ENCODE measurements at places on chromosomes 5 and 9.

DNA sequence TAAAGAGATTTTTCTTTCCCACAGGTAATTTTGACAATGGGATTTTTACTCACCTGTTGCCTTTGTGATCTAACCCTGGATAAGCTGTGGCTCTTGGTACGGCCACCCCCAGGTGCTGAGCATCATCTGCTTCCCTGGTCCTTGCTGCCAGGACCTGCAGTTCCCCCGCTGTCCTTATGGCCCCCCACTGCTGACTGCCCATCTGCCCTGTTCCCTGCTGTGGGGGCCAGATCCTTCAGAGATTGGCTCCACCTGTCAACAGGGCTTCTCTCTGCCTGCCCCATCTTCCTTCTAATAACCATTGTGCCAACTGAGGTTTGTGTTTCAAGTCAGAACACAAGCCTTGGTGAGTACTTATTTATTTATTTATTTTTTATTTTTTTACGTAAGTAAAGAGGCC is 183.3 kb downstream of the MAPKAP1 start:
- DNase-seq = no peak

- DNase-seq = no peak
Measured at GRCh38 chr5:6587171-6587570, 45.7 kb downstream of the NSUN2 start.

GRCh38 chr9:135332516-135332915 is 147.1 kb upstream of the PPP1R26 start:
- DNase-seq = no peak

- no peak for DNase-seq
Measured at GRCh38 chr5:158812408-158812807, 287.3 kb downstream of the EBF1 start.

DNA sequence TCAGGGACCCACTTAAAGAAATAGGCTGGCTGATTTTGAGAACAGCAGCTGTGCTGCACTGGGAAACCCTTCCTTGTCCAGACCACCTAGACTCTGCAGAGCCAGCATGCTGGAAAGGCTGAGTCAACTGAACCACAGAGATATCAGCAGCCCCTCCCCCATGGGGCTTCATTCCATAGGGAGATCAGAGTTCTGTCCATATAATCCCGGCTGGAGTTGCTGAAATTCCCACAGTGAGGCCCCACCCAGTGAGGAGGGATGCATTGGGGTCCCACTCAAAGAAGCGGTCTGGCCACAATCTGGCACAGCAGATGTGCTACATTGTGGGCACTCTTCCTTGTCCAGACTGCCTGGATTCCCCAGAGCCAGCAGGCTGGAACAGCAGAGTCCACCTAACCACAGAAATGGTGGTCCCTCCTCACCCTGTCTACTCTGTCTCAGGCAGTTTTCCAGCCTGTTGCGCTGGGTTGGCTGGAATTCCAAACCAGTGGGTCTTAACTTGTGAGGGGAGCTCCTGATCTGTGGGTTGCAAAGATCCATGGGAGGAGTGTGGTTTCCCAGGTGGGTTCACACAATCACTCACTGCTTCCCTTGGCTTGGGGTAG is 127.1 kb downstream of the RNF180 start:
- no peak for DNase-seq

- no peak for DNase-seq
Measured at GRCh38 chr5:74063346-74063745, 437.4 kb downstream of the ARHGEF28 start.

DNA sequence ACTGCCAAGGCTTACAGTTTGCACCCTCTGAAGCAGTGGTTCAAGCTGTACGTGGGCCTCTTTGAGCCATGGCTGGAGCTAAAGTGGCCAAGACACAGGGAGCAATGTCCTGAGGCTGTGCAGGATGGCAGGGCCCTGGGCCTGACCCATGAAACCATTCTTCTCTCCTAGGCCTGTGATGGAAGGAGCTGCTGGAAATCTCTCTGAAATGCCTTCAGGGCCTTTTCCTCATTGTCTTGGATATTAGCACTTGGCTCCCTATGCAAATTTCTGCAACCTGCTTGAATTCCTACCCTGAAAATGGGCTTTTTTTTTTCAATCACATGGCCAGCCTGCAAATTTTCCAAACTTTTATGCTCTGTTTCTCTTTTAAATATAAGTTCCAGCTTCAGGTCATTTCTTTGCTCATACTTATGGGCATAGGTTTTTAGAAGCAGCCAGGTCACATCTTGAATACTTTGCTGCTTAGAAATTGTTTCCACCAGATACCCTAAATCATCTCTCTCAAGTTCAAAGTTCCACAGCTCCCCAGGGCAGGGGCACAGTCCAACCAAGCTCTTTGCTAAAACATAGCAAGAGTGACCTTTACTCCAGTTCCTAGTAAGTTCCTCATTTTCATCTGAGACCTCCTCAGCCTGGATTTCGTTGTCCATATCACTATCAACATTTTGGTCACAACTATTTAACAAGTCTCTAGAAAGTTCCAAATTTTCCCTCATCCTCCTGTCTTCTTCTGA is 138.3 kb downstream of the OSTF1 start:
- no peak for DNase-seq

GRCh38 chr5:154753792-154754191 is 1.4 kb upstream of the LARP1 start:
- no peak for DNase-seq

DNA sequence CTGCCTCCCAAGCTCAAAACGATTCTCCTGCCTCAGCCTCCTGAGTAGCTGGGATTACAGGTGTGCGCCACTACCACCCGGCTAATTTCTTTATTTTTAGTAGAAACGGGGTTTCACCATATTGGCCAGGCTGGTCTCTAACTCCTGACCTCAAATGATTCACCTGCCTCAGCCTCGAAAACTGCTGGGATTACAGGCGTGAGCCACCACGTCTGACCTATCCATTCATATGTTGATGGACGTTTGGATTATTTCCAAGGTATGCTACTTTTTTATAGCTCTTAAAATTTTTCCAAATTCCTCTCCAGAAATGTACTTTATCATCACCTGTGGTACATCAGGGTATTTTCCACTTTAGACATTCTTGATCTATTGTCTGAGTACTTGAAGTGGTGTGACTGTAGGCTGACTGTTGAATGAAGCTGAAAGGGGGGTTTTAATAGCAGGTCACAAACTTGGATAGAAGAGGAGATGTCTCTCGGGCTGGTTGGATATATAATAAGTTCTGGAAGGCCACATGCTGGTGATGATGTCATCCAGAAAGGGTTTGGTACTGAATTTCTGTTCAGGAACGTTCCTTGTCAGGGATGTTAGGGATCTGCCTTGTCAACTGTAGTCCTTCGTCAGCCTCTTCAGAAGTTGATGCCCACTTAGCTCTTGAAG is 7.4 kb downstream of the CTNNA1 start:
- no peak for DNase-seq

DNA sequence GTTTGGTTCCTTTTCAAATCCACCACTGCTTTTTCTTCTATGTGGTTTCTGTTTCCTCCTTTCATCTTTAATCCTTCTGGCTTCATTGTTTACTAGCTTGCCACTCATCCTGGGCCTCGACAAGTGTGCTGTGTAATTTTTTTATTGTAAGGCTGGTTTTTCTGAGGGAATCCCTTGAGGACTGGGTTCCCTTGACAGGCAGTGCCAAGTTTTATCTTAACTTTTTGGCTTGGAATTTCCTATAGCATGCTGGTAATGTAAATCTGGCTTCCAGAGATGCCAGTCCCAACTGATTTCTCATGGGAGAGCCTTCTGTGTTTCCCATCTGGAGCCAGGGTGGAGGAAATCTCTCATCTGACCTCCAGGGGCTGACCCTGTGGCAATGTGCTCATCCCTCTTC is 184.7 kb downstream of the ROR2 start:
- no peak for DNase-seq

DNA sequence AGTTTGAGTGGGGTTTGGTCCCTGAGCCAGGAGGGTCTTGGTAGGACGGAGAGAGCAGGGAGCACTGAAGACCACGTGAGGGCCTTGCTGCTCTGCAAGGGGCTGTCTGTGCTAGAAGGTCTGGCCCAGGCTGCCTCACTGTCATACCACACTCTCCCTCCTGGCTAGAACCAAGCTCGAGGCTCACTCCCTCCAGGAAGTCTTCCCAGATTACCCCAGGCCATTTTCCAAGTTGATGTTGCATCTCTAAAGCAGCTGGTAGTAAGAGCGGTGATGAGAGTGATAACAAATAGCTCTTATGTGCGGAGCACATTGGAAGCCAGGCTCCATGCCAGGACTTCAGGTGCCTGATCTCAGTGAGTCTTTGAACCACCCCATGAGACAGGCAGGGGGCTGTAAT is 6.6 kb downstream of the MYMK start:
- DNase-seq = peak; percentile 60

- no peak for DNase-seq
Measured at GRCh38 chr5:175003531-175003930, 279.1 kb downstream of the MSX2 start.

DNA sequence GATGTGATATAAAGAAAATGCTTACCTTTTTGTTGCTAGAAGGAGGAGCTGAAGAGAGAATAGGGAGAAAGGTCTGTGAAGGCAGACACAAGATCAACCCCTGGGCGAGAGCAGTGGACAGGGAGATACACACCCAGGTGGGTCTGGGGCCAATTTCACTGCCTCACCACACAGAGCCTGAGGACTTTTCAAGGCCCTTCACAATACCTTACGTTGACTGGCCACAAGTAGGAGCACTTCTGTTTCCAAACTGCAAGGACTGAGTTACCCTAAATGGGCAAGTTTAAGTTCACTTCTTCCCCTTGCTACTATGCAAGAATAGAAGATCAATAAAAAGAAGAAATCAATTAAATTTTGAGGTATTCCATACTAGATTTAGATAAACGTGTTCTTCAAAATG is 174.5 kb upstream of the SLC12A2 start:
- no peak for DNase-seq

GRCh38 chr9:92179286-92180001 is 64.2 kb upstream of the SPTLC1 start:
- no peak for DNase-seq

GRCh38 chr9:91421971-91422757 is 1.5 kb downstream of the NFIL3 start:
- DNase-seq = no peak

DNA sequence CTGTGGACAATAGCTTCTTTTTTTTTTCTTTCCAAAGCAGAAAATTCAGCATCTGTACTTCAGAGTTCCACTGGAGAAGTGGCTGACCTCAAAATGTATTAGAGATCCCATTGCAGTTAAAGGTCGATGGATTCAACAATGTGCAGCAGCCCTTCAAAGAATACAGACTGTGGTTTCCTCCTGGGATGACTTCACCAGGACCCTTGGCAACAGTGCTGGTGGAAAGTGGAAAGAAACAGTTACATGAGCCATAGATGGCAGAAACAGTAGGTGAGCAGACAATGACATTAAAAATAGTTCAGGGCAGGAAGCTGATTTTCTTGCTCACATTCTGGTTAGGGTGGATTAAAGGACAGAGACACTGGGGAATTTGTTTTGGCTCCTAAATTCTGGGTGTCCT is 62.4 kb downstream of the SLC28A3 start:
- no peak for DNase-seq

DNA sequence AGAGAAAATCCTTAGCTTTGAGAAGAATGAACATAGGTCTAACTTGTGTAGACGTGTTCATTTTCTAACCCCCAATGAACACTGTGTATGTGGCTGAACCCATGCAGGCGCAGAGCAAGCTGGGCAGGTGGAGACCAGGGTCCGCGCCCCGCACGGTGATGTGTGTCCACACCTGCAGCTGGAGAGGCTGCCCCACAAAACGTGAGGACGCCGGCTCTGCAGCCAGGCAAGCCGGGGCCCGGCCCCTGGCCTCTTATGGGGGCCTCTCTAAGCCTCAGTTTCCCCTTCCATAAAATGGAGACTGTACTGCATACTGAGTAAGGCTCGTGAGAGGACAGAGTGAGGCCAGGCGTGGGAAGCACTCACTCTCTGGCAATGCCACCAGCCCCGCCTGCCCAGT is 124.7 kb upstream of the RAPGEF1 start:
- DNase-seq = no peak

- no peak for DNase-seq
Measured at GRCh38 chr5:172838151-172838875, 4.3 kb downstream of the ERGIC1 start.

DNA sequence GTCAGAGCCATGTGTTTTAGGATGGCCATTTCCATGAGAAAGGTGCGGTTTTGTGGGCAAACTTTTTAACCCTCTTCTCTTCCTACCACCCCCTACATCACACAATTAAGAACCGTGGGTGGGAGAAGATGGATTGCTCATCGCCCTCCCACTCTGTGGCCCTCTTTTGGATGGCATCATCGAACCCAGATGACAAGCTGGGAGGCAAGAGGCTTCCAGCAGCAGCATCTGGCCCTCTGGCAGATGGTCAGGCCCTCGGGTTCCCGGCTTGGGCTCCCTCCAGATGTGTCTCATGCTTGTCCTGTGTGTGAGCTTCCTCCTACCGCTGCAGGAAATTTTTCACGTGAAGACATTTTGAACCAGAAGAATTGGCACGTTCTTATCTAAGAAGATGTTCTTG is 199.9 kb downstream of the EBF1 start:
- DNase-seq = no peak

DNA sequence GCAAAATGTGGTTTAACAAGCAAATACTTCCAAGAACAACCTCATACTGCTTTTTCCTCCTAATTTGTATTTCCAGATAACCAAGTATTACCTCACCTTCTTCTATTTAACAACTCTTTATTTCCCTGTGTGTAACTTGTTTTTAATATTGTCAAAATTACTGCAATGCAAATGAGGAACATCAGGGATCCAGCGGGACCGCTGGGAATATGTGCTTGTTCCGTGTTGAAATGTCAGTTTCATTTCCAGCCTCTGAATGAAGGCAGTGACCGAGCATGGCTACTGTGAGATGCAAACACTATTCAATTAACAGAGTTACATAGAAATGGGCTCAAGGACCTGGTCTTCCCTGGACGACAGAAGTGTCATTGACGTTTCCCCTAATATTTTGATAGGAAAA is 110.8 kb upstream of the CTSL start:
- DNase-seq = no peak

GRCh38 chr9:136124976-136125692 is 6.5 kb upstream of the TMEM250 start:
- no peak for DNase-seq

- no peak for DNase-seq
Measured at GRCh38 chr5:176131771-176132170, 106.5 kb upstream of the SIMC1 start.

DNA sequence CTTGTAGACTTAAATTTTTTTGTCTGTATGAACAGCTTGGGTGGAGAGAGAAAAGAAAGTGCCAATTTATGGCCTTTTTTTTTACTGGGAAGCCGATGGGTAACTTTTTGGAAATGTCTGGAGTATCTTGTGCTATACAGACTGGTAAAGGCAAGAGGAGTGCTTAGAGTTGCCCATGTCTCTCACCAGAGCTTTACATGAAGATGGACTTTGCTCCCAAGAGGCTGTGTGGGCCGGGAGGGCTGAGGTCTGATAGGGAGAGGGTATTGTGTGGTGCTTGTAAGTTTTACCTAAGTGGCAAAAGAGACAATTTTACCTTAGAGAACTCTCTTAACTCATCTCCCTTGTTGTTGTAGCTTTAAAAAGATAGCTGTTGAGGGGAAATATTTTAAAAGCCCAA is 203.2 kb downstream of the SEMA6A start:
- no peak for DNase-seq

- DNase-seq = no peak
Measured at GRCh38 chr9:113633782-113634595, 170.5 kb downstream of the RGS3 start.

- no peak for DNase-seq
Measured at GRCh38 chr5:14724633-14725032, 60.1 kb downstream of the OTULIN start.

GRCh38 chr5:145210020-145210419 is 625.1 kb downstream of the PRELID2 start:
- DNase-seq = no peak

GRCh38 chr9:92747459-92748232 is 17.0 kb downstream of the BICD2 start:
- no peak for DNase-seq

GRCh38 chr9:119951090-119951489 is 581.9 kb upstream of the BRINP1 start:
- DNase-seq = no peak

Data from DMS153 (cell line).